Activated naive CD4-positive, alpha-beta T cell treated with Interleukin-2 at 50 U/mL for 16 hours (primary cell): ENCODE measurements at places on chromosomes 3 and 15.

DNA sequence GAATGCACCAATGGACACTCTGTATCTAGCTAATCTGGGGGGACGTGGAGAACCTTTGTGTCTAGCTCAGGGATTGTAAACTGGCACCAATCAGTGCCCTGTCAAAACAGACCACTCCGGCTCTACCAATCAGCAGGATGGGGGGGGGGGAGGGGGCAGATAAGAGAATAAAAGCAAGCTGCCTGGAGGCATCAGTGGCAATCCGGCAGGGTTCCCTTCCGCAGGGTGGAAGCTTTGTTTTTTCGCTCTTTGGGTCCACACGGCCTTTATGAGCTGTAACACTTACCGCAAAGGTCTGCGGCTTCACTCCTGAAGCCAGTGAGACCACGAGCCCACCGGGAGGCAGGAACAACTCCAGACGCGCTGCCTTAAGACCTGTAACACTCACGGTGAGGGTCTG, 827.1 kb downstream of the PLOD2 start:
- DNase-seq = no peak

DNA sequence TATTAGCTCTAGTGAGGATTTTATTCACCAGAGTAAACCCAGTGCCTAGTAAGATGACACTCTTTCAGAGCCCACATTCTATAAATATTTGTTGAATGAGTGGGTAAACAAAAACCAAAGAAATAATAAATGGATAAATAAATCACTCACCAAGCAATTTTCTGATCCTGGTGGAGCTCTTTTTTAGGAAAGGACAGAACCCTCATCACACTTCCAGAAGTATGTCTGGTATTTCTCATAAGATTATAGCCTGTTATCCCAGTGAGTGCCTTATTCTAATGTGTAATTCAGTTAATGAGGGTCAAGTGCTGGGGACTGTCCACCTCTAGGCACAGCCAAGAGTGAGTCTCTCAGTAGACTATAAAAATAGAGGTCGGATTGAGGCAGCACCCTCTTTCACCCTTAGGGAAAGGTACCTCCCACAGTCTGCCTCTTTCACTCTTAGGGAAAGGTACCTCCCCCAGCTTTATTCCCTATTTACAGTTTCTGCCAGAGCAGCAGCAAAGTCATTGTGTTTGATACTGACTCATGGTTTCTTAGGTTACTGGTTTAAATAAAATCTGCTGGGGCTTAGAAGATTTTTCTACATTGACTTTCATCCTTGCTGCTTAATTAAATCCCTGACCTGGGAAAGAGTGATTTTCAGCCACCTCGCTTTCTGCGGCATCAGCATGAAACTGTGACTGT, 145.0 kb downstream of the STAC start:
- no peak for DNase-seq

GRCh38 chr3:188526057-188526456, 372.1 kb downstream of the LPP start:
- DNase-seq = no peak

DNA sequence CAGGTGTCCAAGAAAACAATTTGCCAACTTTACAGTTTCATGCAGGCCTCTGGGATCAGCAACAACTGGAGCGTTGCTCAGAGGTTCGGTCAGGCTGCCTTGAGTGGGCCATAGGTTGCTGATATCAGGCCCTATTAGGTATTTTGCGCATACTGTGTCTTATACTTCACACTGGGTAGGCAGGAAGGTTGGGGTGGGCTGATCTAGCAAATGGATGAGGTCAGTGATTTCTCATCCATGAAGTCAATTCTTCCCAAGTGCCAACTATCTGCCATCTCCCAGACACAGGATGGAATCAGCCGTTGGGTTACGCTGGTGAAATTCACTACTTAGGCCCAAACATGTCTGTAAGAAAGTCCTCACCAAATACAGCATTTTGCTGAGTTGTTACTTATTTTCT, 77.6 kb downstream of the SLC7A14 start:
- DNase-seq = no peak

- no peak for DNase-seq
Observed at GRCh38 chr3:33313331-33313730, 36.1 kb downstream of the FBXL2 start.

- no peak for DNase-seq
Observed at GRCh38 chr3:55203546-55203945, 275.7 kb upstream of the LRTM1 start.

GRCh38 chr3:33372218-33373081, 67.8 kb downstream of the UBP1 start:
- DNase-seq = peak; percentile 38

DNA sequence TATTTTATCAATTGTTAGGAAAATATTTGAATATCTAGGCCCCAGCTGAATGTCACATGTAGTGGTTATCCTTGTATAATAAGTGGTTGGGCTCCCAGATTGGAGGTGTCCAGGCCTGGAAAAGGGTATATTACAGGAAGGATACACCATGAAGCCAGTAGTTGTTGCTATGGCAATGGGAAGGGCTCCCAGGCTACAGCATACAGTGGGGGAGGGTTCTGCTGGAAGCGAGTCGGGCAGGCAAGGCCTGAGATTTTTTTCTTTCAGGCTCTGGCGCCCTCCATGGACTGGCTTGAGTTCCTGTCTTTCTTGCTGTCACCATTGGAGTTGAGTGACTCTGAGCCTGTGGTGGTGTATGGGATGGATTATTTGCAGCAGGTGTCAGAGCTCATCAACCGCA, 8.9 kb downstream of the ECE2 start:
- peak; percentile 26 for DNase-seq
